Retinal pigment epithelial cell (primary cell): ENCODE measurements at places on chromosomes 6 and 20.

GRCh38 chr20:18904192-18904591 is 90.6 kb downstream of the SCP2D1 start:
- DNase-seq: no peak

DNA sequence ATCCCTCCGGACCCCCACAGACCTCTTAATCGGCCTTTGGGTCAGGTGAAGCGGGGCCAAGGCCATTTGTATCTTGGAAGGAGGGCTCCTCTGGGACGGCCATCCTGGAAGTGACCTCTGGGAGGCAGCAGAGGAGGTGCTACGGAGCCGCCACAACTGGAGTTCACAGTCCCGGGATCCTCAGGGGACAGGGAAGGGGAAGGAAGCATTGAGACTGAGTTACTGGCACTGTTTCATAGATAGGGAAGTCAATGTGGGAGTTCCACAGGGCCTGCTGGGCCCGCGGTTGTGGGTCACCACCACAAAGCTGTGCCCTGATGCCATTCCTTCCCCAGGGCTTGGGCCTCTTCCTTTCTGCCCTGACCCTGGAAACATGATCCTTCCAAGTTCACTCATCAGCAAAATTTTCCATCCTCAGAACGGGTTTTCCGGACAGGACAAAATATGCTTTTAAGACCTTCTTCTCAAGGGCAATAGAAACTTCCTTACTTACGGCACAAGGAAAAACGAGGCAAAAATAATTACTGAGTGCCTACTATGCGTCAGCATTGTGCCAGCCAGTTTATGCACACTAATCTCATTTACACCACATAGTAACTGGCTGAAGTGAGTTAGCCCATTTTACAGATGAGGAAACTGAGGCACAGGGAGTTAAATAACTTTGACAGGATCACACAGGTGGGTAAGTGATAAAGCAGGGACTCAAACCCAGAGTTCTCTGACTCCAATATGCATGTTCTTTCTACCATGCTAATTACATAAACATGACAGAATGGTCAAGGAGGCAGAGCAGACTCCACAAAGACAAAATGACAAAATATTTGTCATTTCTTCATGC is 143.8 kb downstream of the UNC5CL start:
- DNase-seq: no peak

- DNase-seq: no peak
These were observed 52.6 kb downstream of the BTBD3 start for GRCh38 chr20:11970243-11970836.

GRCh38 chr6:65014006-65014405 is 693.0 kb downstream of the EYS start:
- no peak for DNase-seq

GRCh38 chr20:37295595-37295994 is 6.1 kb downstream of the MANBAL start:
- no peak for DNase-seq

GRCh38 chr6:1610497-1611321 is 994 bp downstream of the FOXC1 start:
- no peak for DNase-seq

- no peak for DNase-seq
These were observed 6.7 kb downstream of the RAET1G start for GRCh38 chr6:149915970-149916865.

- DNase-seq: no peak
These were observed 2.8 kb upstream of the ASF1A start for GRCh38 chr6:118890997-118891790.

DNA sequence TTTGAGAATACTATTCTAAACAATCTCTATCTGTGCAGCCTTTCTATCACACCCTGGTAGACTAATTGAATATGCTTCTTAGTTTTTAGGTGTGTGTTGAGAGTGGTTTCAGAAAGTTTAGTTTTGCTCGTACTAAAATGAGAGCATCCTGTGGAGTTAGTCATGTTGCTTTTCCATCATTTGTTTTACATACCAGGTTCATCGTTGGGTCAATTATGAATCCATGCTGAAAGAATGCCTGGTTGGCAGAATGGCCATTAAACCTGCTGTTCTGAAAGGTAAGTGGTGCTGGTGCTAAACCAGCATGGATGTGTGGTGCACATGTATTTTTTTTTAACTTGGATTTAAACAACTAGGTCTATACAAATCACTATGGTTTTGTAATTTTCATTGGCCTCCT is 49.3 kb downstream of the CYB5R4 start:
- DNase-seq: peak; percentile 25

- no peak for DNase-seq
These were observed 40.0 kb upstream of the MRPS10 start for GRCh38 chr6:42257614-42258013.

- no peak for DNase-seq
These were observed 83.3 kb downstream of the SMPDL3A start for GRCh38 chr6:122872311-122872710.

DNA sequence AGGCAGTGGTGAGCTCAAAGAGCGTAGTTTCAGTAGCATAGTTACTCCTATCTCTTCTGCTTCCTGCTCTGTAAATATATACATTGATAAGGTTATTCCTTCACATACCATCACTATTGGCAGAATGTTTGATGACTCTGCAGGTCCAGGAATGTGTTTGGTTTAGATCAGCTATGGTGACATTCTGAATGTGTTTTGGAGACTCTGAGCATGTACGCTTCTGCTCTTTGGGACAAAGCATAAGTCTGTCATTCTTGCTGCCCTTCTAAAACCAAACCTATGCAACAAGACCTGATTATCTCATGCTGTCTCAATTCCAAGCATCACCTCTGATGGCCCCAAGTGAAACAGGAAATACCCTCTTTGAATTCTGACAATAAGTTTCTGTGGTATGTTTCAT is 1074.3 kb downstream of the KIF16B start:
- DNase-seq: no peak

DNA sequence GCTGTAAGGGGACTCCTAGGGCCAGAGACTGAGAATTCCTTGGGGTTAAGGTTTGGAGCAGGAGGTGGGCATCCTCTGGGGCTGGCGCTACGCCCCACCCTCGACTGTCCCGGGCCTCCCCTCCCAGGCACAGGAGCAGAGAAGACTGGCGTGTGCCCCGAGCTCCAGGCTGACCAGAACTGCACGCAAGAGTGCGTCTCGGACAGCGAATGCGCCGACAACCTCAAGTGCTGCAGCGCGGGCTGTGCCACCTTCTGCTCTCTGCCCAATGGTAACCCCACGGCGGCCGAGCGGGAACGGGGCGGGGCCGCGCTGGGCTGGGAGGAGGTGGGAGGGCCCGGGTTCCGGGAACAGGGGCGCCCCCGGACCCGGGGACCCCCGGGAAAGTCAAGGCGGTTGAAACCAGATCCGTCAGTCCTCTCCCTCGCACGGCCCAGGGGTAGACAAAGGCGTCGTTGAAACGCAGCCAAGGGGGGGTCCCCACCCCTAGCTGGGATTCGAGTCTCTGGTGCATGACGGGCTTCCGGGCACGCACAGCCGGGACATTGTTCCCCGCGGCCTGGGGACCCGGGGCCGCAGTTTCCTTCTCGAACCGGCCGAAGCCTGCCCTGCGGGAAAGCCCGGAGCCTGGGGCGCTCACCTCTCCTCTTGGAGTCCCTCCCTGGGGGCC is 844 bp downstream of the WFDC2 start:
- DNase-seq: no peak

DNA sequence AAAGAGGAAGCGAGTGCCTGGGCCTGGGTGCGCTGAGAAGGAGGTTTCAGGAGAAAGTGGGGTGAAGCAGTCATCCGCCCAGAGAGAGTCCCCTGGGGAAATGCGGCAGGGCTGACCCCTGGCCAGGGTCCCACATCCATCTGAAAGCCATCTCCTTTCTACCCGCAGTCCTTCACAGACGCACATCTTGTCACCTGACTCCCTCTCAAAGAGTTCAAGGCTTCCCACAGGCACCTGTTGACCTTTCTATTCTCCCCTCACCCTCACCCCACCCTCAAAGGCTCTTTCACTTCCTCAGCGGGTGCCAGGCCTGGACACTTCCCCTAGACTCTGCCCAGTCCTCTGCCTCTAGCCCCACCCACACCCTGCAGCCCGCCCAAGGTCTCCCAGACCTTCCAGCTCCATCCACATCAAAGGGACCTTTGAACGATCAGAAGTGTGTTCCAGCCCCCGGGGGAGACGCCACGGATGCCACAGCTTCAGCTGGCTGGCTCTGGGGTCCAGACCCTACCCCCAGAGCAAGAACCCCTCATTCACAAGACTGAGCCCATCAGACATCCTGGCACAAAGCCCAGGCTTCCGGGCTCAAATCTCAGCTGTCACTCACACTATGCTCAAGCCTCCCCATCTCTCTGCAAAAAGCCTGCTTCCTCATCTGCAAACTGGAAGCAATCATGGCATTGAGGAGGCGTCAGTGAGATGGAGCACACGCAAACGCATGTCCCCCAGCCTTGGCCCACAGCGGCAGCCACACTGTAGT is 2.1 kb downstream of the CTSZ start:
- DNase-seq: no peak

DNA sequence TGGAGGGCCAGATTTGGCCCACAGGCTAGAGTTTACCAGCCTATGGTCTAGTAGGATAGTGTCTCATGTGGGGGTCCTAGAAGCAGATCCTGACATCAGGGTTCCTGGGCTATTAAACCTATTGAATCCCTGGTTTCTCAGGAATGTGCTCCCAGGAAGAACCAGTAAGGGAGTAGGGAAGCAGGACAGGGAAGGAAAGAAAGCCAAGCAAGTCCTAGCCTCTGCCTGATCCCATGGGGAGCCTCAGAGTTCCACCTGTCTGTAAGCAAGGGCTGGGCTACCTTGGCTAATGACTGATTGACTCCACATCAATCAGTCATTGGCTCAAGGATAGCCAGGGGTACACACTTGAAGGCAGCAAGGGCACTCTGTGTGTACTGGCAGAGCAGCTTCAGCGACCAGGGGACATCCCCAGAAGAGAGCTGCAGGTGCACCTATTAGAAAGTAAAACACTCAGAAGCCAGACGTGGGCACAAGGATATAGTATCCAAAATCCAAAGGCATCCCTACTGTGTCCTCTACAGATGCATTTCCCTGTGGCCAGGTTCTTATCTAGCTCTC is 309.5 kb downstream of the TSHZ2 start:
- no peak for DNase-seq

DNA sequence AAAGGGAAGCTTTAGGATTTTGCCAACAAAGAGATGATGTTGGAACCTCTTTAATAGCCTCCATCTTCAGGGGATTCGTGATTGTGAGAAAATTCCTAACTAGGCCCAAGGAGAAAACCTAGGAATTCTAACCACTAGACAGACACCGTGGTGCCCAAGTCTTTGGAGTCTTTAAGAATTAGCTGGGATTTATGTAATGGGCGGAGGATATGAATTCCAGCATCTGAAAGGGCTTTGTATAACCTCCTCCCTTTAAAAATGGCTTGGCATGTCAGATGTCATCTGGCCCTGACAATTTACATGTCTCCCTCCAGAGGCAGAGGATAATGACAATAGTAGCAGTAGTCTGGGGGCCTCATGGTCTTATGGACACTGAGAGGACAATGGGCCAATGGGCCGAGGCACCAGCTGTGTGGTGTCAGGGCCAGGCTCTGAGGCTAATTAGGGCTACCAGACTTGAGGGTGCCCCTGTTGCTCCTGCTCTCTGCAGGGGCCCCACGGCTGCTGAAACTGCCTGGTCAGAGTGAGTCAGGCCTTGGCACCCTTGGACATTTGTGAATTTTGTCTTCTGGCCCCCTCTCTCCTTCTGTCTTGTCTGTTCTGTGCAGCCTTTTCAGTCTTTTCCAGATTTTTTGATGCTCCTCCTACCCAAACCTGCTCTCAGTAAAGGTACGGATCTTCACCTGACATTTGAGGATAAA is 113.9 kb downstream of the EDN1 start:
- no peak for DNase-seq

DNA sequence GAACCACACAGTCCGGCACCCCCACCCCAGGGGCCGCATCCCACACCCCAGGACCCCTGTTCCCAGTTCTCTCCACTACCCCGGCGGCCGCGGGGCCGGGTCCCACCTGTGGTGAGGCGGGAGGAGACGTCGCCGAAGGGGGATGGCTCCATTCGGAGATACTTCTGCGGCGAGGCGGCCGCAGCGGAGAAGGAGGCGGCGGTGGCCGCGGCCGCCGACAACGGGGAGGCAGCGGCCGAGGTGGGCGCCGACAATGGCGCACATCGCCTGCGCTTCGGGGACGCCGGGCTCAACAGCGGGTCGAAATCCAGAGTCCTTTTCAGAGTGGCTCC is 723 bp downstream of the AKIRIN2 start:
- no peak for DNase-seq

GRCh38 chr20:35465976-35466375 is 10.6 kb downstream of the CEP250 start:
- no peak for DNase-seq

GRCh38 chr6:41836022-41836659 is 48.6 kb downstream of the TOMM6 start:
- DNase-seq: no peak

GRCh38 chr6:137233911-137234863 is 15.0 kb upstream of the IFNGR1 start:
- DNase-seq: no peak

DNA sequence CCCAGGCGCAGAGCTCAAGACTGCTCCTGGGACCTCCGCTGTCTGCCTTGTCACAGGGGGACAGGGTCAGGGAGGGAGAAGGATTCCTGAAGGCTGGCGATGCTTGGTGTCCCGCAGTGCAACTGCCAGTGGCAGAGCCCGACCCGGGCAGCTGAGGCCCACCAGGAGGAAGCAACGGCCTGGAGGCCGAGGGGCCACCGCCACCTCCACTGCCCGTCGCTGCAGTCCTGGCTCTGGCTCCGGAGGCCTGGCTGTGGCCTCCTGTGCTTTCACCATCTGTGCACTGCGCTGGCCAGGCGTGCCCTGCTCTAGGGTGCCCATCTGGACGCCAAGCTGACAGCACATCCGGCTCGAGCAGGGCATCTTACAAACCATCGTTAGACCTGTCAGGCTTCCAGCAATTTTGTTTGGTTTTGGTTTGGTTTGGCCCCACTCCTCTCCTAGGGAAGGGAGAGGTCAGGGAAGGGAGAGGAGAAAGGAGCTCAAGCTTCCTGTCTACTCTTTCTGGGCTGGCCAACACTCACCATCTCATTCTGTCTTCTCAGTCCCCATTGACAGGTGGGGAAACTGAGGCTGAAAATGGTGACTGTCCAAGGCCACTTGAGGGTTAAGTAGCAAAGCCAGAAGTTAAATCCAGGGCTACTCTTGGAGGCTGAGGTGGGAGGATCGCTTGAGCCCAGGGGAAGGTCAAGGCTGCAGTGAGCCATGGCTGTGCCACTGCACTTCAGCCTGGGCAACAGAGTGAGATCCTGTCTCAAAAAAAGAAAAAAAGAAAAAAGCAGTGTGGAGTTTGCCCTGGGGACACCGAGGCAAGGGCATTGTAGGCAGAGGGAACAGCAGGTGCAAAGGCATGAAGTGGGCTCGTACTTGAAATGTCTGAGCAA is 37.7 kb upstream of the NOL4L start:
- no peak for DNase-seq

GRCh38 chr6:43800298-43800623 is 30.2 kb downstream of the VEGFA start:
- DNase-seq: no peak

DNA sequence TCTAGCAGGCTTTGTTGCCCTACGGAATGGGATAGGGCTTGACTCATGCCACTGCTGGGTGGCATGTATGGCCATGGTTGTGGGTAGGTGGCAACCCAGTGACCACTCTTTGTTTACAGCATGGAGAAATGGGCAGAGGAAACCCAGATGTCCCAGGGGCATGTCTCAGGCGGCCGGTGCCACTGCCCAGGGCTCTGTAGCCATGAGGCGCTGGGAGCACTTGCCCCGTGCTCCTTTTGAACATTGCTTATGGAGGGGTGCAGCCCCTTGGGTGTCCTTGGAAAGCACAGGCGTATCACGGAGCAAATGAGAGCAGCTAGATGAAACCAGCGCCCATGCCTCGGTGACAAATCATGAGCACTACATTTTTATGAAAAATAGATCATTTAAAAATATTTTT is 212.5 kb upstream of the ECI2 start:
- no peak for DNase-seq

GRCh38 chr20:22826306-22827230 is 208.5 kb upstream of the SSTR4 start:
- DNase-seq: no peak
